ENCODE measurements at places on chromosomes 16 and 17. TPM values are rescaled to one million over a fixed set of nuclear protein-coding genes. Genes with fewer than 3 reads are reported as not detected.

DNA sequence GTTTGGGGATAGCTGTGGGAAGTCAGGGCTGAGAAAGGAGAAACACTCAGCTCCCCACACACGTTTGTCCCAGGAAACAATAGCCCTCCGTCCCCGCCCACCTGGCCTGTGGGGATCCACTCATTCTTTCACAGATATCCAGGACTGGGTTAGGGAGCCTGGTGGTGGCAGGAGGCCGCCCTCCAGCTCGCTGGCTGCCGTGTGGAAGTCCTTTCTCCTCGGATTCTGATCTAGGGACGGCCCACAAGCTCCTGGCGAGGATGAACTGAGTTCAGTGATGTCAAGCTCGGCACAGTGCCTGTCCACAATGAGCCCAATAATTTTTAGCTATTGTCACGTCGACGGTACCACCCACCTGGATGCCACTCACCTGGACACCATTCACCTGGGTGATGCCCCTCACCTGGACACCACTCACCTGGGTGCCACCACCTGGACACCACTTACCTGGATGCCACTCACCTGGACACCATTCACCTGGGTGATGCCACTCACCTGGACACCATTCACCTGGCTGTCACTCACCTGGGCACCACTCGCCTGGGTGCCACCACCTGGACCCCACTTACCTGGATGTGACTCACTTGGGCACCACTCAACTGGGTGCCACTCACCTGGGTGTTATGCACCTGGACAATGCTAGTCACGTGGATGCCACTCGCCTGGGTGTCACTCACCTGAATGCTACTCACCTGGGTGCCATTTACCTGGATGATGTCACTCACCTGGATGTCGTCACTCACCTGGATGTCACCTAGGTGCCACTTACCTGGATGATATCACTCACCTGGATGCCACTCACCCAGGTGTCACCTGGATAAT, 172.5 kb upstream of the FOXF1 start:
- no peak for DNase-seq

GRCh38 chr17:46984341-46984740, 5.3 kb upstream of the RPRML start:
- no peak for DNase-seq

Gene ALOX15
- total RNA-seq, result 1.9 TPM

Gene RUNDC3A
- 2.1 TPM for total RNA-seq

Gene MT1M
- 0.60 TPM for total RNA-seq
